ENCODE measurements at places on chromosomes 2 and 18.
A peak's percentile ranks its signal among the peaks of the same experiment; 100 is the strongest.

GRCh38 chr2:48792030-48792429 lies 36.5 kb upstream of the LHCGR start:
- DNase-seq: no peak

DNA sequence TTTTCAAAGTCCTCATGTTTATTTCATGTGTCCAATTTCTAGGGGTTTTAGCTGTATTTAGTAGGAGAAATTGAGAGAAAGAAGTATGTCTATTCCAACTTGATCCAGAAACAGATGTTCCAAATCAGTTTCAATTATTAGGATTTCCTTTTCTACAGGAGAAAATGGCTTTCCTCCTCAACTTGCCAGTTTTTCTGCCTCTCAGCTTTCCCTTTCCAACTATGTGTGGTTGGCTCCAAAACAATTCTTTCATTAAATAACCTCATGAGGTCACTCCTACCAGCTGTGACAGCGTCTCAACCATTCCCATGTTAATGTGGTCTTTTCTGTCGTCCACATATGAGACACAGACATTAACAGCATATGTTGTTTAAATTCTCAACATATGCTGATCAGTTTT lies 13.1 kb downstream of the XIRP2 start:
- no peak for DNase-seq

DNA sequence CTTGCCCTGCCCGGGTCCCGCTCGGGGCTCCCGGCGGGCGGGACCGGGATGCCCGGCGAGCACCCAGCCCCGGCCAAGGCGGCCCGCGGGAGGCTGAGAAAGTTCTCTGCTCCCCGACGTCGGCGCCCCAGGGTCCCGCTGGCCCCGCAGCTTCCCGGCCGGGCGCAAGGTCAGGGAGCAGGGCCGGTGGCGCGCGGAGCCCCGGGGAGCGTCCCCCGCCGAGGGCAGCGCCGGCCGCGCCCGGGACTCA lies 331 bp downstream of the SERPINE2 start:
- no peak for DNase-seq

DNA sequence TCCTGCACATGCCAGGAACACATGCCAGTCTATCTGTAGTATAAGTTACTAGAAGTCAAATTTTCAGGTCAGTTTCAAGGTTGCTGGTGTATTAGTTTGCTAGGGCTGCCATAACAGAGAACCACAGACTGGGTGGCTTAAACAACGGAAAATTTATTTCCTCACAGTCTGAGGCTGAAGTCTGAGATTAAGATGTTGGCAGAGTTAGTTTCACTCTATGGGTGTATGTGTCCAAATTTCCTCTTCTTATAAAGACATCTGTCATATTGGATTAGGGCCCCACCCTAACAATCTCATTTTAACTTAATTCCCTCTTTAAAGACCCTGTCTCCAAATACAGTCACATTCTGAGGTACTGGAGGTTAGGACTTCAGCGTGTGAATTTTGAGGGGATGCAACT lies 26.5 kb downstream of the B3GNT7 start:
- no peak for DNase-seq

- no peak for DNase-seq
These were observed 233.1 kb downstream of the RPIA start for GRCh38 chr2:88924533-88924932.

- no peak for DNase-seq
These were observed 38.3 kb upstream of the WIPF1 start for GRCh38 chr2:174635776-174636404.

- DNase-seq: no peak
These were observed 31.2 kb upstream of the EN1 start for GRCh38 chr2:118878531-118879149.

- peak; percentile 72 for DNase-seq
These were observed 742 bp downstream of the PXDN start for GRCh38 chr2:1743396-1744150.

- DNase-seq: no peak
These were observed 293.0 kb downstream of the KCNS3 start for GRCh38 chr2:18171191-18172139.

GRCh38 chr2:171541202-171541887 lies 19.1 kb downstream of the CYBRD1 start:
- DNase-seq: no peak

- no peak for DNase-seq
These were observed 57.8 kb upstream of the IGFBP2 start for GRCh38 chr2:216575465-216575864.

DNA sequence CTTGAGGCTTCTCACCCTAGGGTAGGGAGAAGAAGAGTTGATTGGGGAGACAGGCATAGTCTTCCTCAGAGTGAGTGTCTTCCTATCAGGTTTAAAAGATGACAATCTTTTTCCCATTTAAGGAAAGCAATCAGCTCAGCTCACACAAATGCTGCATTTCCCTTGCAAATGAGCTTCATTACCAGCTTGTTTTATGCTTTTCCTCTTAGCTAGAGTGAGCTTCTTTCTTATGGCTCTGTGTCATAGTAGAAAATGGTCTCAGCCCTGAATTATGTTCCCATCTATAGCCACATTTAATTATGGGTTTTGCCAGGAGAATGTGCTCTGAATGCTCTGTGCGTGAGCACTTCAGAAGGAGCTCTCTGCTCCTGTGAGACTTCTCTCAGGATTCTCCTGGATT lies 112.8 kb upstream of the NCK2 start:
- DNase-seq: no peak

DNA sequence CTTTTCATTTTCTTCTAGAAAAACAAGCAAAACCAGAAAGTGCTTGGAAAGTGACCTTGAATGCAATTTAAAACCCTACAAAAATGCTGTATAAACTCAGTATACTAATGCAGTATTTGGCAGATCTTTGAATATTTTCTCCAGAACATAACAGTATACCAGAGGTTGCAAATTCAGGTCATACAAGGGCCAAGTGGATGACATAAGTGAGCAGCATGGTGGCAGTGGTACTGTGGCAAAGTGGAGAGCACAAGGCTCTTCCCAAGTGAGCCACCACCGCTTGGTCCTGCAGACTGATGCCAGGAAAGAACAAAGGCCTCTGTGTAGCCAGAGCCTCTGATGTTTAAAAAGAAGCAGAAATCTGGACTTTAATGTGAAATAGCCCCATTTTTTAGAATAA lies 33.1 kb downstream of the METTL4 start:
- DNase-seq: no peak

DNA sequence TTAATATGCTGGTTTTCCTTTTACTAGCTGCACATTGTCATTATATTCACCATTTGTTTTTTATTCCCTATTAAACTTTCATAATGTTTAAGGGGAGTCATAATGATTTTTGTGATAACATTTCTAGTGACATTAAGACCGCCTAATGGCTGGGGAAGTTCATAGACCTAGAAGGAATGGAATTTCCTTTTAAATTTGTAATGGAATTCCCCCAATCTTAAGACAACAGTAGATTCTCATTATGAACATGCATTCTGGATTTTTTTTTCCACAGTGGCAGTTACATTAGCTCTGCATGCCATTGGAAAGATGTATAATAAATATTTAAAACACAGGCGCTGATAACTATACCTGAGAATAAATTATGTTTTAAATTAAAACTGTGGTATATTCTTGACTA lies 8.4 kb downstream of the YPEL5 start:
- no peak for DNase-seq

GRCh38 chr2:178859730-178860129 lies 52.5 kb upstream of the TTN start:
- DNase-seq: no peak

DNA sequence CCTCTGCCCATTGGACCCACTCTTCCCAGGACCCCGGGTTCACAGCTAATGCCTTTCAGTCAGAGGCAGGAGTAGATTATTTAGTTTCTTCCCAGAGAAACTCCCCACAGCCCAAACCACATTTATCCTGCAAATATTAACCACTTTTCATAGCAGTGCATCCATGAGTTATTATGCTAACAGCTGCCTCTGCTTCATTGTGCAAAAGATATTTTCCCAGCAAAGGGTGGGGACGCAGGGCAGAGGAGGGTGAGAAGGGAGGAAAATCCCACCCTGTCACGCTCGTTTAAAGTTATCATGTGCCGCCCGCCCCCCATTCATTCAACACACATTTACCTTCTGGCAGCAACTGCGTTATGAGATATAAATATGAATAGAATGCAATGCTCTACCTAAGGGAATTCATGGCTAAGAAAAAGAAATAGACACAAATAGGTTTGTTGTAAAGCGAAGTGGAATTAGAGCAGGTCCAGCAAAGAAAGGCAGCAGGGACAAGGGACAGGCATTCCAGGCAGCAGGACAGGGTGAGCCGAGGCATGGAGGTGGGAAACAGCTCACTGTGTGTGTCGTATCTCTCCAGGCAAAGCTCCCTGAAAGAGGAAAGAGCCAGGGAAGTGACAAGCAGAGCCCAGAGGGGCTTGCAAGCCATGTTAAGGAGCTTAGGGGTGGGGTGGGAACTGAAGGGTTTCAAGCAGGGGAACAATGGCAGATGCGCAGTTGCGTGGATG lies 46.3 kb upstream of the LTBP1 start:
- DNase-seq: no peak

GRCh38 chr2:6872394-6872793 lies 5.2 kb upstream of the RSAD2 start:
- DNase-seq: no peak

DNA sequence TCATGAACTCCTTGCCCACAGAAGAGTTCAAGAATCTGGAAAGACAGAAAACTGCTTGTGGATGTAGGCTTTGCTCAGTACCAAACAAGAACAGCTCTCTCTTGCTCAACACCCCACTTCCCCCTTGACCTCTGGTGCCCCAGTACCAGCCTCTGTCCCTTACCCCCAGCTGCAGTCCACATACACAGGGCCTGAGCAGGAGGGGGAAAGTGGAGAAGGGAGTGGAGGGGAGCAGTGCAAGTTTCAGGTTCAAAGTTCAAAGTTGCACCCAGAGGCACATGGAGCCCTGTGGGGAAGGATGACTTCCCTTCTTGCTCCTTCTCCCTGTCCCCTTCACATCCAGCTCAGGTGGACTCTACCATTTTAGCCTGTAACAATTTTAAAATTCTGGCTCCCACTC lies 61.1 kb upstream of the LPIN2 start:
- DNase-seq: no peak

DNA sequence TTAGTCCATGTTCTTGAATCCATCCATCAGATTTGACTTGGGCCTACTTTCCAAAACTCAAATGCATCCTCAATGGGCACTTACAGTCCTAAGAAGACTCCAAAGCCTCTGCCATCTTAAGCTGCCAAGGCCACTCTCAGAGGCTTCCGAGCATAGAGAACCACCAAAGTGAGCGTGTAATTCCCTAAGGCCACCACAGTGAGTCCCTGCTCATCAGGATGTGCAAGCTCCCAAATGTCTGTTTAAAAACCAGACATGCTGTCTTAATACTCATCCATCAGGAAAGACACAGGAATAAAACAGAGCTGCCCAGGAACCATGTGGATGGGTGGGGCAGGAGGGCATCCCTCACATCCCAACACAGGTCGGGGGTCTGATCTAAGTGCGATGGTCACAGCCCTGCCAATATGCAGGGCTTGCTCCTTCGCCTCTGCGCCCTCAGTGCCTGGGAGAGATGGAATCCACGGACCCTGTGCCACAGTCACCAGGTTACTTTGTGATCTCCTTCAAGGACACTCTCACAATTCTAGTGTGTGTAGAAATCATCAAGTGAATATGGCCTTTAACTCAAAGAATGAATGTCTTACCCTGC lies 80.4 kb downstream of the POLR1A start:
- no peak for DNase-seq

- DNase-seq: no peak
These were observed 210.8 kb upstream of the NABP1 start for GRCh38 chr2:191467113-191467512.

DNA sequence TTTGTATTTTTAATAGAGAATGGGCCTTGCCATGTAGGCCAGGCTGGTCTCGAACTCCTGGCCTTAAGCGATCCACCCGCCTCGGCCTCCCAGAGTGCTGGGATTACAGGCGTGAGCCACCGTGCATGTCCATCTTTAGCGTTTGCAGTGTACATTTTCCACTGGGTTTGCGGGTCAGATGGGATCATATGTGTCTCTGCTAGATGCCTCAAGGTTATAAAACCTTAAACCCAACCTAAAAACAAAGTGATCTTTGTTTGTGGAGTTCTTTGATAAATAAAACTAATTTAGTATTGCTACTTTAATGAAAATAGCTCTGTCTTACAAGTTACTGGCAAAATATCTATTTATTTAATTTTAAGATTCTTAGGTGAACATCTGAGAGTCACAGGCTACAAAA lies 13.1 kb upstream of the ALPG start:
- no peak for DNase-seq

GRCh38 chr18:62998443-62998842 lies 283.1 kb downstream of the PHLPP1 start:
- DNase-seq: no peak

GRCh38 chr2:182133195-182133891 lies 147.7 kb downstream of the PPP1R1C start:
- no peak for DNase-seq

- DNase-seq: no peak
These were observed 32.6 kb downstream of the HYCC2 start for GRCh38 chr2:201038855-201039254.

DNA sequence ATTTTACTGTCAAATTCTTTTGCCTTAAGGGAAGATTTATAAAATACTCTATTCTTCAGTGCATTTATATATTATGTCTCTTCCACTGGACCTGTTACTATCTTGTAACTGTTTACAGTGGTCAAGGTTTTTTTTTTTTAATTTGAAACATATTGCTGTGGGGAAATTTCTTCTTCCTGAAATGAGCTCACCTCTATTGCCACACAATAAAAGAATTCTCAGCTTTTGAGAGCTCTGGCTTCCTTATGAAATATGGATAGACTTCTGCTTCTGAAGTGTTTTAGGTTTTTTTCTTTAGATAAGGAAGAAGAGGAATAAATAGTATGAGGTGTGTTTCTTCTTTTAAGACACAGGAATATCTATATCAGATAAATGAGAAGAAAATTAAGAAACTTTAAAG lies 7.7 kb downstream of the VRK2 start:
- no peak for DNase-seq

GRCh38 chr2:196176142-196176738 lies 4.9 kb upstream of the STK17B start:
- DNase-seq: no peak

DNA sequence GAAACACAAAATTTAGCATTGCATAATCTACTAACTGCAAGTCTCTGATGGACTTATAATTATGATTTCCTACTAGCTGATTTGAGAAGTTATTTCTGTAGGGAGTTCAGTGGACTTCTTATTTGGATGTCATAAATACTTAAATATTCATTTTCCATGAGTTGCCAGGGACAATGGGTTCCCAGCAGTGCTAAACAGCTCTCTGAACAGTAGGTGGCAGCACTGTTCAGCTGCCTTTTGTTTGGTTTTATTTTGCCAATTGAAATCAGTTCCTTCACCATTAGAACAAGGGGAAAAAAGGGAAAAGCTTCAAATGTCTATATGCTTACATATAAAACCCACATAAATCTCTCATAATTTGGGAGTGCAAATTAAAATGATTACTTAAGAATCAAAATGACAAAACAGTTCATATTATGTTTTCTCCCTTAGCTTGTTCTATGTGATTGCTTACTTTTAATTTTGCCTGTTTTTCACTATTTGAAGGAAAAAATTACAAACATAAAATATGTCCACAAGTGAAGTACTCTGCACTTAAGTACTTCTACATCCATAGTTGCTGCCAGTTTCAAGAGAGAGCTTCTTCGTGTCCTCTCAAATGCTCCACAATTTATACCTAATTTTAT lies 898.9 kb downstream of the CPS1 start:
- no peak for DNase-seq

- no peak for DNase-seq
These were observed 16.5 kb downstream of the RNF149 start for GRCh38 chr2:101291973-101292372.

All from ovary (tissue), 10 donors.